Activated CD4-positive, alpha-beta memory T cell treated with anti-CD3 and anti-CD28 coated beads for 36 hours (primary cell): ENCODE measurements at places on chromosomes 7 and 10. TPM values are rescaled to one million over a fixed set of nuclear protein-coding genes. Genes with fewer than 3 reads are reported as not detected.

MMP21 gene
- not detected for total RNA-seq

ANXA7 gene
- total RNA-seq, result 143 TPM

OR2A5 gene
- not detected for total RNA-seq

- no peak for DNase-seq
- peaks cover 52% of the 10 kb centered on the region for H3K27me3 ChIP-seq
- no peak overlapping the region for H3K27ac ChIP-seq
- peaks cover 3% of the 10 kb centered on the region for H3K4me1 ChIP-seq
Observed at GRCh38 chr10:77636282-77636966, 1.2 kb downstream of the KCNMA1 start.

- DNase-seq, result no peak
- peaks cover 1% of the 10 kb centered on the region for H3K36me3 ChIP-seq
- no peak overlapping the region for H3K27ac ChIP-seq
- H3K27me3 ChIP-seq, result no peaks in the 10 kb centered on the region
- H3K4me1 ChIP-seq, result peaks cover 12% of the 10 kb centered on the region
Observed at GRCh38 chr7:149302222-149302621, 40.2 kb downstream of the ZNF783 start.

GRCh38 chr7:75920431-75921161 is 5.6 kb downstream of the POR start:
- no peak overlapping the region for H3K27ac ChIP-seq
- no peaks in the 10 kb centered on the region for H3K27me3 ChIP-seq
- DNase-seq, result peak; percentile 72
- no peak overlapping the region for H3K4me3 ChIP-seq

- H3K36me3 ChIP-seq, result no peaks in the 10 kb centered on the region
- H3K27me3 ChIP-seq, result peaks cover 8% of the 10 kb centered on the region
- H3K27ac ChIP-seq, result no peak overlapping the region
- peak; percentile 8 for DNase-seq
- no peaks in the 10 kb centered on the region for H3K4me1 ChIP-seq
Observed at GRCh38 chr7:45181991-45182855, 24.6 kb downstream of the RAMP3 start.

GRCh38 chr7:50497068-50497642 is 47.0 kb upstream of the FIGNL1 start:
- no peak overlapping the region for H3K4me3 ChIP-seq
- no peak overlapping the region for H3K27ac ChIP-seq
- H3K36me3 ChIP-seq, result no peaks in the 10 kb centered on the region
- no peak for DNase-seq
- peaks cover 3% of the 10 kb centered on the region for H3K4me1 ChIP-seq
- H3K27me3 ChIP-seq, result peaks cover 24% of the 10 kb centered on the region

DNA sequence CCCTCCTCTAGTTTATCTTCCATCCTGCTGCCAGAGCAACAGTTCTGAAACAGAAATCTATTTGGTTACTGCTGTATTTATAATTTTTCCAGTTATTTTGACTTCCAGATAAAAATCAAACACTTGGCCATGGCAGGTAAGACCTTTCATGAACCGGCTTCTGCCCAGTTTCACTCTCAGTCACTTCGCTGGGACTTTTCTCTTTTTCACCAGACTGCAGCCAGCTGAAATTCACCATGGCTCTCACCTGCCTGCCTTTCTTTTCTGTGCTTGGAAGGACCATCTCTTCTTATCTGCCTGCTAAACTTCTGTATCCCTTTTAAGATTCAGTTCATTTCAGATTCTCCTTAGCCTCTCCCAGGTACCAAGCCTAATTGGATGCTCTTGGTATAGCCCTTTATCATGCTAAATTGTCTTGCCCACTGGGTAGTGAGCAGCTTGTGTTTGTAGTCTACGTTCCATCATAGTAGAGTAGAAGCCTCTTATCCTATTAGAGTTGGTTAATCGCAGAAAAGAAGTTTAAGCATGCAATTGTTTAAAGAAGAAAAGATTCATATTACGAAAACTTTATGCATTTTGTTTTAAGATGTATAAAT is 71.7 kb downstream of the TAF3 start:
- peaks cover 3% of the 10 kb centered on the region for H3K36me3 ChIP-seq
- no peak overlapping the region for H3K4me3 ChIP-seq
- no peak for DNase-seq
- no peak overlapping the region for H3K27ac ChIP-seq

GRCh38 chr7:71019706-71020105 is 112.2 kb upstream of the GALNT17 start:
- H3K36me3 ChIP-seq, result no peaks in the 10 kb centered on the region
- H3K27ac ChIP-seq, result no peak overlapping the region
- H3K4me3 ChIP-seq, result no peak overlapping the region
- no peak for DNase-seq

DNA sequence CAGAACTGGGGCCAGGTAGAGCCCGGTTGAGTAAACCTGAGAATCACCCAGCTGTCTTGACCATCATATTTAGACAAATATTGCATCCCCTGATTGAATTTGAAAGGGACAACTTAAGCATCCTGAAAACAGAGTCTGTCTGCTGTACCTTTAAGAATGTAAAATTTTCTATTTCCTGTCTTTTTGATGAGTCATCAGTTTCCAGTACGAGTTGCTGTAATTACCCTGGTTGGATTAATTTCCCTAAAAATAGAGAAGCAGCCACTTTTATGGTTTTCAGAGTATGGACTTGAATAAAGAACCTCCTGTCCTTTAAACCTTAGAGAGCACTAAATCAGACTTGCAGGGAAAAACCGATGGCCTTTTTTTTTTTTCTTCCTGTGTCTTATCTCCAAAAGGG is 164.6 kb upstream of the SH2B2 start:
- H3K36me3 ChIP-seq, result peaks cover 3% of the 10 kb centered on the region
- H3K27ac ChIP-seq, result peak overlapping the region; percentile 42
- H3K27me3 ChIP-seq, result no peaks in the 10 kb centered on the region
- no peak for DNase-seq
- peaks cover 10% of the 10 kb centered on the region for H3K4me1 ChIP-seq

GRCh38 chr10:95693071-95693667 is 558 bp downstream of the TCTN3 start:
- peaks cover 35% of the 10 kb centered on the region for H3K4me1 ChIP-seq
- H3K27ac ChIP-seq, result peak overlapping the region; percentile 71
- H3K36me3 ChIP-seq, result peaks cover 20% of the 10 kb centered on the region
- H3K4me3 ChIP-seq, result peak overlapping the region; percentile 96
- no peaks in the 10 kb centered on the region for H3K27me3 ChIP-seq
- no peak for DNase-seq
